NCI-H226 (cell line): ENCODE measurements at places on chromosomes 7 and 10.

- peak; percentile 48 for DNase-seq
These were observed 3.3 kb downstream of the PLEKHS1 start for GRCh38 chr10:113754768-113755167.

DNA sequence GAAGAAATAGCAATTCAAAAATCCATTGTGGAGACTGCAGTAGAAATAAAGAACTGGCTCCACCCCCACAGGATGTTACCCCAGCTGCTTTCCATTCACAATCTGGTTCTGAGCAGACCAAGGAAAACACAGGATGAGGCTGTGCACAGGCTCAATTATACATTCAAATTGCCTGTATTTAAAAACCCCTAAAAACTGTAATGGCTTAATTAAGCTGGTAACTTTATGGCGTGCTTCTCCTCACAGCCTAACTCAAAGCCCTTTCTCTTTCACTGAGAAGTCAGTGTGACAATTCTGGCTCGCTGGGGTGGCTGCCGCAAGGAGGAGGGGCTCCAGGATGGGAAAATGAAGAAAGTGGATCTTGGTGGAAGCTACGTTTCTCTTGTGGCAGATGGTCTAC, 1191.1 kb downstream of the SORCS1 start:
- no peak for DNase-seq

DNA sequence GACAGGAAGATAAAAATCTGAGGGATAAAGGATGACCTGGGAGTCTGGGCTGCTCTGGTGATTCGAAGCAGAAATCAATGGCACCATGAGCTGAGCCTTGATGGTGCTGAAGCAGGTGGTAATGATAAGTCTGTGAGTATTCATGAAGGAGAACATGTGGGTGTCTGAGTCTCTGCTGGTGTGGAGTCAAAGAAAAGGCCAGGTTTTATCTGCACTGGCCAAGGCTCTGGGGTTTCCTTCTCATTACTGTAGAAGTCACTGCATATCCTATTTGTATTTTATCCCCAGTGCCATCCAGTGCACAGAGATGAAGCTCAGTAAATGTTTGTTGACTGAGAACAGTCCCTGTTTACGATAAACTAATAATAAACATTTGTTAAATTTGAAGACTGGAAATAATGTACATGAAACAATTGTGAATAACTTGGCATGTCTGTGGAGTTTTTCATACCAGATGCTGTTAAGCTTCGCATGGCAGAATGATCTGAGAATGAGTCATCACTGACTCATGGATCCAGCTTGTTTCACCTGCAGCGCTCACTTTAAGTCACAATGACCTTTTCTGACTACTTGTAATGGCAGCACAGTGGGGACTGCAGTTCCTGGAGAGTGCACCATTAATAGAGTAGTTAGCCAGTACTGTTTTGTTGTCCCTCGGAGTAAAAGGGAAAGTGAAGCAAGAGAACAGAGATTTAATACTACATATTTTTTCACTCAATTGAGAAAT, 538.5 kb downstream of the HTR7 start:
- peak; percentile 74 for DNase-seq

DNA sequence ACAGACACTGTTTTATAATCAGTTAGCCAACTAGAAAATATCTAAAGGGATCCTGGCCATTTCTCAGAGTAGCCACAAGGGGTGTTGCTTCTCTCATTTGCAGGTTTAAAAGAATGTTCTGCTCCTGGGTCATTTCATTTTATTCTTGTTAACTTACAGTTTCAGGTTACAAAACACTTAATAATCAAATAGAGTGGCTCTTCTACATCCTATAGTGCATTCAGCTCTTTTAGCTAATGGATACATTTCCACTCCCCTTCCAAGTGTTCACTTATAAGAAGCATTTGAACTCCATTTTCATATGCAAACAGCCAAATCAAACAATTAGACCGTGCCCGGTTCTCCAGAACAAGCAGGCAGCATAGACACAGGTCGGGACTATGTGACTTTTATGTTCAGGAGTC, 117.5 kb downstream of the TRIL start:
- DNase-seq, result no peak

DNA sequence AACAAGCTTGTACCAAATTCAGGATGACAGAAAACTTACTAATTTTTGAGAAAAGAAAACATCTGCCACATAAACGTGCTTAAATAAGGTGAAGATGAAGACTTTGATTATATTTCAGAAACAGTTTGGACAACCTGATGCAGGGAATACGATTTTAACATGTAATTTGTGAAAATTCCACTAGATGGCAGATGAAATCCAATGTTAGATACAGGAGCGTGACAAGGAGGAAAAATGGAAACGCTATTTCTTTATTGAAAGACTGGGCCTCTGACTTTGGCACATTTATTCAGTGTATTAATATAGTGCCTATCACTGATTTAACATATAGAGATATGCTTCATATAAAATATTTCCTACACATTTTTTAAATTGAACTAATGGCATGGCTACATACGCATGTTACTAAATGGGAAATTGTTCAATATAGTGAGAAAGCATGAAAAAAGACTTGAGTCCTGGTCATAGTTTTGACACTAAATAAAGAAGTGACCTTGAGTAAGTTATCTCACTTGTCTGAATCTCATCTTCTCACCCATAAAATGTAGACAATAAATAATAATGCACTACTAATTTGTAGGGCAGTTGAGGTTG, 60.7 kb downstream of the CD36 start:
- peak; percentile 30 for DNase-seq

DNA sequence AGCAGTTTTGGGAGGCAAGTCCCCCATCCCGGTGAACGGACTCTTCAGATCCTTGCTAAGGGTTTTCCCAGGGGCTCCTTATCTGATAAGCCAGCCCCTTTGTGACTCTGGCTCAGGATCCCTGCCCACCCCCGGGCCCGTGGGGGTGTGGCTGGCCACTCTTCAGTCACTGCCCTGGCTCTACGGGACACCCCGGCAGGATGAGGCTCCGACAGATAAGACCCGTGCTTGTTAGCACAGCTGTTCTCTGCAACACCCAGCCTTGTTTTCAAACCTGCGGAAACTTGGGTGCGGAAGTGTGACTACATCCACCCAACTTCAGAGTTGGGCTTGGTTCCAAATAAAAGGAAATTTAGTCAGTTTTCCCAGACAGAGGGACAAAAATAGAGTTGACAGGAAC, 66.7 kb upstream of the PODXL start:
- no peak for DNase-seq
